ENCODE measurements at places on chromosomes 1 and 21.

DNA sequence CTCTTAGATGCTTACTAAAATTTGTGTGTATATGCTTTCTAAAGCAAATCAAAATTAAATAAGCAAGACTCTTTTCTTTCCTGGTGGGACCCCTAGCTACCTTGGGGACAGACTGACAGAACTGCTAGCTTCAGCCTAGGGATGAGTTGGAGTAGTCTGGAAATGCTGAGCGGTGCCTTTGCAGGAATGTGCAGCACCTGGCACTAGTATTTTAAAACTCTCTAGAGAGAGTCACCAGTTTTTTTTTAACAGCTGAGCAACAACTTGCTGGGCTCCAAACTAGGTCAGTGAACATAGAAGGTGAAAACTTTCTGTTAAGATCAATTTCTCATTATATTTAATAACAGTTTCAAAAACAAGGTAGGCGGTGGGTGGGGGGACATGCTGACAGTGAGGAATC lies 56.8 kb downstream of the NUF2 start:
- no peak for DNase-seq

DNA sequence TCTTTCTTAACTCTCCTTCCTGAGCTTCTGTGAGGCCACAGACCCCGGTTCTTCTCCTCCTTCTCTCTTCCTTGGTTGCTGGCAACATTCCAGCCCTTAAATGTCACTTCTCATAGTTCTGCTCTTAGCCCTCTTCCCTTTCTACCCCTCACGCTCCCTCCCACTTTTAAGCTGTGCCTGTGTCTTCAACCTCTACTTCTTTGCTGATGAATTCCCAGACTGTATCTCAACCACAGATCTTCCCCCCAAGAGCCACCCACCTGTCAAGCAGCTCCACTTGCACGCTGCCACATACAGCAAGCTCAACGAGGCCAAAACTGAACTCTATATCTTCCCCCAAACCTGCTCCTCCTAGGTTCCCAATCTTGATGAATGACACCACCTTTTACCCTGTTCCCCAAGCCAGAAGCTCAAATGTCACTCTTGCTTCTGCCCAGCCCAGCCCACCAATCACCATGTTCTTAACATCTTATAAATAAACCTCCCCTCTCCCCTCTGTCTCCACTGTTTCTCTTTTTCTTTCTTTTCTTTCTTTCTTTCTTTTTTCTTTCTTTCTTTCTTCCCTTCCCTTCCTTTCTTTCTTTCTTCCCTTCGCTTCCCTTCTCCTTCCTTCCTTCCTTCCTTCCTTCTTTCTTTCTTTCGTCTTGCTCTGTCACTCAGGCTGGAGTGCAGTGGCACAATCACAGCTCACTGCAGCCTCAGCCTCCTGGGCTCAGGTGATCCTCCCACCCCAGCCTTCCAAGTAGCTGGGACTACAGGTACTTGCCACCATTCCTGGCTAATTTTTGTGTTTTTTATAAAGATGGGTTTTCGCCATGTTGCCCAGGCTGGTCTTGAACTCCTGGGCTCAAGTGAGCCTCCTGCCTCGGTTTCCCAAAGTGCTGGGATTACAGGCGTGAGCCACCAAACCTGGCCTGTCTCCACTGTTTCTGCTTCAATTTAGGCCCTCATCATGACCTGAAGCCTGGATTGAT lies 19.8 kb upstream of the PTP4A2 start:
- no peak for DNase-seq

DNA sequence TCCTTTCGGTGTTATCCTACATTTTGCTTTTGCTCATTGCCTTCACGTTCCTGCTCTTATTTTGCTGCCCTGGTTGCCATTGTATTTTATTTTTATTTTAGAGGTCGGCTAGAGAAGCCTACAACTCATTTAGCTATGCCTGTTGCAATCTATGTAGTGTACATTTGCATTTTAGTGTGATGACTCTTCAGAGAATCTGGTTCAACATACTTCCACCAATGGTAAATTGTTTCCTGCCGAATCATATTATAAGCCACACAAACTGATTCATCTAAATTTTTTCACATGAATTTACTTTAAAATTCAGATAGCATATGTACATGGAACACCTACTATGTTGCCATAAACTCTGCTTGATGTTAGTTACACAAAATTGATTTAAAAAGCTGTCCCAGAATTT lies 1596.9 kb downstream of the PLA2G4A start:
- DNase-seq, result no peak

DNA sequence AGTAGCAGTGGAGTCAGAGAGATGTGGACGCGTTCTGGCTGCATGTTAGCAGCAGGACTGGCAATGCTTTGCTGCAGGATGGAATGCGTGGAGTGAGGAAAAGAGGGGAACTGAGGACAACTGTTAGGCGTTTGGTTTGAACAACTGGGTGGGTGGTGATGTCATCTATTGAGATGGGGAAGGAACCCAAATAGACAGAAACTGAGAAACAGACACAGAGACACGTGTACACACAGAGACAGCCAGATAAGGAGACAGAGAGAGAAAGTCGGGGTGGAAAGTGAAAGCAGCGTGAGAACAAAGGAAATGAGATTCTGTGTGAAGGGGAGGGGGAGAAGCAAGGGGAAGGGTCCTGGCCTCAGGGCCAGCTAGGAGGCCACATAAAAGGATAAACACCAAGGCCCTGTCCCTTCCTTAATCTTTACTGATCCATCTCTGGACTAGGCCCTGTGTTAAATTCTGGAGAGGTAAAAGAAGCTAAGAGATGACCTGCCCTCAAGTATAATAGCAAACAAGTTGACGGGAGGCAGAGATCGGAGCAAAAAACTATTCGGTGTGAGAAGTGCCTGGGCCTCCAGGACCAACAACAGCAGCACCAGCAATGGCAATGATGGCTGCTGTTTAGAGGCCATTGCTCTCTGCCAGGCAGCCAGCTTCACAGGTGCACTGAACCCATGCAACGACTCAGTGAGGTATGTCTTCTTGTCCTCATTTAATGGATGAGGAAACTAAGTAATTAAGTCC lies 31.6 kb downstream of the VWA5B1 start:
- DNase-seq, result no peak

GRCh38 chr1:197561041-197561440 lies 214.2 kb downstream of the DENND1B start:
- no peak for DNase-seq

DNA sequence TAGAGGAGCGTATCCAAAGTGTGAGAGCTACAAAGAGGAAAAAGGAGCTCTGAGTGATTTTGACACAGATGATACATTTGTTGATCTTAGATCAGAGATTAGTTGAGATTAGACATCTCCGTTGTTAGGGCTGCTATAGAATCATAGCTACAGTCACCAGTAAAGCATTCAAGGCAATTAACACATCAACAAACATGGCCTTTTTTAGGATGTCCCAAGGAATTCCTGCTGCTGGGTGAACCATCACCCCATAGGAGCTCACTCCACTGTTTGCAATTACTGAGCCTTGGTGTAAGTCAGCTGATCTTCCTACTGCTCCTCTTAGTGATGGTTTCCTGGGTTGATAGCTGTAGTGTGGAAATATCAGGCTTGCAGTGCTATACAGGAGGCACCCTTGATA lies 6.7 kb upstream of the RSRP1 start:
- no peak for DNase-seq

DNA sequence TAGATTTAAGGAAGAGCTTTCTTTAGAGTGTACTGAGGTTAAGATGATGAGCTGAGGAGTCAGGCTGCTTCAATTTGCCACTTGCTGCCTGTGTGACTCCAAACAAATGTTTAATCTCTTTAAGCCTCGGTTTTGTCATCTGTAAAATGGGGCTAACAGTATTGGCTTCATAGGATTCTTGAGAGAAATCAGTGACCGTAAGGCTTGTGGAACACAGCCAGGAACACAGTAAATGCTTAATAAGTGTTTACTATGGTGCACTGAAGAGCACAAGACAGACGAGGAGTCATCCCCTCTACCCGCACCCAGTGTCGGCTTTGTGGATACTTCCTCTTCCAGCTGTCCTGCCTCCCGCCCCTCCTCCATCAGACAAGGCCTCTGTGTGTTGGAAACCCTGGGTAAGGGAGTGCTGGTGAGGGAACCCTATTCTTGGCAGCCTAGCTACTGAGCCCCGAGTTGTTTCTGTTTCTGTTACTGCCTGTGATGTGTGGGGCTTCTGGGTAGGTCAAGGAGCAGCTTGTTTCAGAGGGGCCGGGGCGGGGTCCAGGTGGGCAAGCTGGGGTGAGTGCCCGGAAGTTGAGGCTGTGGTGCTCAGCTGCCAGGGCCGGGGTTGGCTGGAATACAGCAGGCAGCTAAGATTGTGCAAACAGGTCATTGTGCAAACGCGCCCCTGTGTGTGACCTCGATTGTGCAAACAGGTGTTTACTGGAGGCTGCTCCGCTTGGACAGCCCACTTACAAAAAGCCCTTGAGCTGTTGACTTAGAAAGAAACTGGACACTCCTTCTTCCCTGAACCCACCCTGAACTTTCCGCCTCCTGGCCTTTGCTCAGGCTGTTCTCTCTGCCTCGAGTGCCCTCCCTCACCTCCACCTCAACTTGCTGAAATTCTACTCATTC lies 4.0 kb upstream of the CSF3R start:
- no peak for DNase-seq

- DNase-seq, result no peak
Observed at GRCh38 chr21:18608226-18608625, 204.6 kb upstream of the TMPRSS15 start.

DNA sequence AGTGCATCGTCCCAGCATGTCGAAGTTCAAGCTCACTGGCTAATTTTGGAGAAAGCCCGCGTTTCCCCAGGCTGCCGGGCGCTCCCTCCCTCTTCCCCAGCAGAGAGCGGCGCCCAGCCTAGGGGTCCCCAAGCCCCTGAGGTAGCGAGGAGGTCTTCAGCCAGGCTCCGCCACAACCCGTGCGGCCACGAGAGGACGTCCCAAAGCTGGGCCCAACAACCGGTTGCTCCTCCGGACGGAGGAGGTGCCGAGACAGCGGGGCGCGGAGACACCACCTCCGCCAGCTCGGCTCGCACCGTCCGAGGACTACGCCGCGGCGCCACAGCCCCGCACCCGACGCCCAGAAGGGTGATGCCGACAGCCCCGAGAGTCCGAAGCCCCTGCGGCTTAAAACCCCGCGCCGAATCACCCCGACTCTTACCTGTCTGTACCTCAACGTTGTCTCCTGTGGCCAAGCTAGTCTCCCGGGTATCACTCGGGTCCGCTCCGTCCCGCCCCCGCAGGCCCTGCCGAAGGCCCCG lies at the start of gene DENND2C:
Gene DENND2C (minus strand): TSS at position 488 of the 521 bp plus-strand sequence. CDS start 44,065 bp downstream, outside the sequence.
- no peak for DNase-seq

DNA sequence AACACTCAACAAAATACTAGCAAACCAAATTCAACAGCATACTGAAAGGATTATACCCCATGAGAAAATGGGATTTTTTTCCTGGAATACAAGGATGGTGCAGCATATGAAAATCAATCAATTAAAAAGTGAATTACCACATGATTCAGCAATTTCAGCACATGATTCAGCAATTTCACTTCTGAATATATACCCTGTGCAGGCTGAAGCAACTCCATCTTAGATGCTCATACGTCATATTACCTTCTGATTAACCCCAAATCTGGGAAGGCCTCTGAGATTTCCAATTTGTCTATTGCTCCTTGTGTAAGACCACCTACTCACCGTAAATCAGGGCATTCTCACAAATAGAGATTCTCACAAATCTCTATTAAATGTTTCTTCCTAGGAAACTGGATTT lies 43.8 kb upstream of the ERO1B start:
- no peak for DNase-seq

DNA sequence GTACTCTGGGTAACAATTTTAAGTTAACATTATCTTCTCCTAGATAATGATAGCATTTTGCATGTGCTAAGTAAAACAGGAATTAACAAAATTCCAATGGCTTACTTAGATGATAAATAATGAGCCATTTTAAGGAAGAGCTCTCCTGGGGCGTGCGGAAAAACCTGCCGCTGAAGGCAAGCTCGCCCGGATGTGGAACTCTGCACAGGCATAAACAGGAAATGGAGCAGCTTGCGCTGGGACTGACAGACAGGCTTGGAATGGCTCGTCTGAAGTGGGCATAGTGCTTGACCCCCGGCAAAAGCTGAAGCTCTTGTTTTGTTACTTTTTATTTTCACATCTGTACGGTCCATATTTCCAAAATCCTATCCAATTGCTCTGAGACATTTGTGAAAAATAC lies 169.2 kb downstream of the ZNF281 start:
- DNase-seq, result no peak

DNA sequence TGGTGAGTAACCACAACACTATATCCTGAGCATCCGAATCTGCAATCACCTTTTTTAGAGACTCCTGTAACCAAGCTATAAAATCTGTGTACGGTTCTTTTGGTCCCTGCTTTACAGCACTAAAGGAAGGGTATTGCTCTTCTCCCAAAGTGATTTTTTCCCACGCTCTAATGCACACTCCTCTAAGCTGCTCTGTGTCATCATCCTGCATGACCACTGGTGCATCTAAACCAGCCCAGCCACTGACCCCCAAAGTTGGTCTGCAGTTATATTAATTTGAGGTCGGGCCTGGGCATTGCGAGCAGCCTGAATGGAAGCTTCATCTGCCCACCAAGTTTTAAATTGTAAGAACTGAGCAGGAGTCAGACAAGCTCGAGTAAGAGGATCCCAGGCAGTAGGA lies 480.0 kb downstream of the PTPRU start:
- no peak for DNase-seq

- no peak for DNase-seq
Observed at GRCh38 chr21:35716876-35717565, 343.3 kb downstream of the SETD4 start.

DNA sequence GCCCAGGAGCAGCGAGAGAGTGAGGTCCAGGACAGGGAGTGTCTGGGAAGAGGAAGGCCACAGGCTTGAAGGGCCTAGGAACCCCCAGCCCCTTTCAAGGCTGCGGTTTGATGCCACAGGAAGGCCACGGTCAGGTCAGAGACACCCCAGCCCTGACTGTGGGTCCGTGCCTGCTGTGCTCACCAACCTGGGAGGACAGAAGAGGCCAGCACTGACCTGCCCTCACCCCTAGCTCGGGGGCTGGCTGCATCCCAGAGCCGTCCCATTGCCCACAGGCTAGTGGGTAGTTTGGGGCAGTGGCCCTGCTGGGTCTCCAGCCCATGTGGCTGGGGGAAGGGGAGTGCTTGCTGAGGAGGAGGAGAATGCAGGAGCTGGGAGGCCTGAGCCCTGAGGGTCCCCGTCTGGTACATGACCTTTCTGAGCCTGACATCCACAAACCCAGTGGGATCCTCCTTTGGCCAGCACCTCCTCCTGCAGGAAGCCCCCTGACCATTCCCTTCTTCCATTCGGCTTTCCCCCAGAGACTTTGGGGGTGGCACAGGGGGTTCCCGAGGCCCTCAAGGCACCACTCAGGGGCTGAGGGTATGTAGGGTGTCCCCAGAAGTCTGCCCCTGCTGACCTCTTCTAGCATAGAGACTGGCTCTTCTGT lies 54.3 kb downstream of the WNT9A start:
- no peak for DNase-seq

GRCh38 chr1:201404722-201405483 lies 5.8 kb upstream of the LAD1 start:
- DNase-seq, result no peak

GRCh38 chr1:235876402-235876841 lies 9.7 kb upstream of the LYST start:
- no peak for DNase-seq

GRCh38 chr21:17610911-17611310 lies 1.8 kb downstream of the BTG3 start:
- DNase-seq, result no peak

Data from esophagus muscularis mucosa (tissue), 4 donors.